ENCODE measurements at places on chromosomes 1 and 21.

- no peak for DNase-seq
Observed at GRCh38 chr1:162177126-162177525, 107.6 kb downstream of the NOS1AP start.

DNA sequence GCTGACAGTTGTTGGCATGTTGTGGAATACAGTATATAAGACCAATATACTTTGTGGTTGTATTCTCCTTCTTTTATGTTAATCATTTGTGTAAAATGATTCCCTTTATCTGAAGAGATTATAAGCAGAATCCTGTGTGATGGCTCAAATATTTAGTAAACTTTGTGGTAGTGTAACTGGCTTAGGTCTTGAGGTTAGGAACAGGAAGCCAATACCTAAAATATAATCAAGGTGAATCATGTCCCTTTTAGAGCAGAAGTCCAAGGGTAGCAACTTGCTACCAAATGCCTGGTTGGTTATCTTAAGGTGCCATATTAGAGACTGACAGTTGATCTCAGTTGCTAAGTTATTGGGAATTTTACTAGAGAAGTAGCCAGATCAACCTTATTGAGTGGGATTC lies 398.5 kb upstream of the ADAMTS5 start:
- DNase-seq, result no peak

GRCh38 chr1:186009039-186009737 lies 275.0 kb downstream of the HMCN1 start:
- no peak for DNase-seq

DNA sequence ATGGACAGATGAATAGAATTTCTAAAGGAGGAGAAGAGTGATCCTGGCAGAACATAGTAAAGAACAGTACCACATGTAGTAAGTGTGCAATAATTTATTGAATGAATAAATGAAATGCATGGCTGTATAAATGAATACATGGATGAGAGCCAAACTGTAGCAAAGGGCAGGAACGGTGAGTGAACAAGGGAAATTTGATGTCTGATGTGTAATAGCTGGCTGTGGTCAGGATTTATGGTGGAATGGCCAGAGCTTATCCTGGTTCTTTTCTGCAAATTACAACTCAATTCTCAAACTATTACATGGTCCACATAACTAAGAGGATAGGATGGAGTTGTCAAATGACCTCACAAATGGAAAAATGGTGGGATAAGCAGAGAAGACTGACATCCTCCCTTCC lies 43.2 kb upstream of the ARHGAP29 start:
- no peak for DNase-seq

DNA sequence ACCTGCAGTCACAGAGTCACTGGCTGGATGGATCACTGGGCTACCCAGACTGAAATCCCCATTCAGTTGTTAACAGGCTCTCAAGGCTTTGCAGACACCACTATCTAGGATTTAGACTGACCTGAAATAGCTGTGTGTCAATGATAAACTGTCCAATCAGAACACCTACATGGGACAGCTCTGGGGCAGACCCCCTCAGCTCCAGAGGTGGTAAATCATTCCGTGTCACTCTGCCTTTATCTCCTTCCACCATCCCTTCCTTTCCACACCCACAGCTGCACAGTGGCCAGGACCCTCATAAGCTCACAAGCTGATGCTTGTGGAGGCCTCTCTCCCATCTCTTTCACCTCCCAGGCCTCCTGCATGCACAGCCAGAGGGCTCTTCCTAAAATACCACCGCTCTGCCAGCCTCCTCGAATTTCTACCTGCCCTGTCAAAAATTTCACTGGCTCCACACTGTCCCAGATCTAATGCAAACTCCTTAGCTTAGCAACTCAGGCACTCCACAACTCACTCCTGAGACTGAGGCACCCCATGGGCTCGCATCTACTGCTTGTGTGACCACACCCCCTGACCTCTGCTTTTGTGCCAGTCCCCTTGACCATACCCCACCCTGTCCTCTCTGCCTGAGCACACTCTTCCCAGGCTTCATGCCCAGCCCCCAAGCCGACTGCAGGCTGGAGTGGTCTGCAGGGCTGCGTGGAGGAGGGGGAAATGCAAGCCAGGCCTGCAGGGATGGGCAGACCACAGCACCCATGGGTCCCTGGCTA lies 5.8 kb downstream of the CAPZB start:
- no peak for DNase-seq

GRCh38 chr1:2934642-2935081 lies 86.6 kb upstream of the ACTRT2 start:
- DNase-seq, result no peak

DNA sequence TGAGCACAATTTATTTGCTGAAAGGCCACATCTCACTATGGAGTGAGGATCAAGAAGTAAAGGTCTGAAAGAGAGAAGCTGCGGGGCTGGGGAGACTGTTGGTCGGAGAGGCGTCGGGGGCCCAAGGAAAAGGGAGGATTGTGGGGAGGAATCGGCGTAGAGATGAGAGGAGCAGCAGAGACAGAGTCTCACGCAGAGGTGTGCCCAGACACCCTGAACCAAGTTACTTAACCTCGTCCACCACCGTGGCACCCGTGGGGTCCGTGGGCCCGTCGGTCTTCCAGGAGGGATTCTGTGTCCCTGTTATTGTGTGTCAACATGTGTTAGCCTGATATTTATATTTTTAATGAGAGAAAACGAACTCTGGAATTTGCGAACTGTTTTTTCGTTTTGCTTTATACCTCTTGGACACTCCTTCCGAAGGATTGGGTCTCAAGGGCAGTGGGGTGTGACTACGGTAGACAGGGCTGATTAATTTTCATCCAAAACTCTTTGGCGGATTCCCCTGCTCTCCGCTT lies 3.8 kb upstream of the NBPF1 start:
- DNase-seq, result peak; percentile 44

- DNase-seq, result no peak
Observed at GRCh38 chr1:167268347-167268787, 47.7 kb downstream of the POU2F1 start.

All from mesothelial cell of epicardium (in vitro differentiated cells).